IMR-90 (cell line): ENCODE measurements at places on chromosomes 5 and 9. TPM values are rescaled to one million over a fixed set of nuclear protein-coding genes. Genes with fewer than 3 reads are reported as not detected.

DNA sequence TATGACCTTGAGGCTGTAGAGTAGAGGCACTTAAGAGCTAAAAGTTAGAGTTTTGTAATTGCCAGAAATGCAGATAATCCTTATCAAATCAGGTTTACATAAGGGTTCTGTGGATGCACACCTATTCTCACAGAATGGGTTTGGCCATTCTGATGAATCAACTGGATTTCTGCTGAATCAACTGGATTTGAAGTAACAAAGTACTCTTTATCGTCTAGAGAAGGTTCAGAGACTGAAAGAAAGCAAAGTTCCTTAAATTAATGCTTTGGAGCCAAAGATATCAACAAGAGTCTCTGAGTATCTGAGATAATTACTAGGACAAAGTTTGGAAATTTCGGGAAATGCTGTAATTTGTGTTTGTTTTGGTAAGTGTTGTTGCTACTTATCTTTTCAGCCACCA lies 669.6 kb upstream of the ZNF608 start:
- H3K4me3 ChIP-seq, result no peak overlapping the region
- no peaks in the 10 kb centered on the region for H3K27me3 ChIP-seq
- H3K27ac ChIP-seq, result no peak overlapping the region
- peaks cover 11% of the 10 kb centered on the region for H3K4me1 ChIP-seq
- H3K36me3 ChIP-seq, result no peaks in the 10 kb centered on the region
- no peak for DNase-seq

Gene NEUROG1
- total RNA-seq, result not detected in 2 replicates

DNA sequence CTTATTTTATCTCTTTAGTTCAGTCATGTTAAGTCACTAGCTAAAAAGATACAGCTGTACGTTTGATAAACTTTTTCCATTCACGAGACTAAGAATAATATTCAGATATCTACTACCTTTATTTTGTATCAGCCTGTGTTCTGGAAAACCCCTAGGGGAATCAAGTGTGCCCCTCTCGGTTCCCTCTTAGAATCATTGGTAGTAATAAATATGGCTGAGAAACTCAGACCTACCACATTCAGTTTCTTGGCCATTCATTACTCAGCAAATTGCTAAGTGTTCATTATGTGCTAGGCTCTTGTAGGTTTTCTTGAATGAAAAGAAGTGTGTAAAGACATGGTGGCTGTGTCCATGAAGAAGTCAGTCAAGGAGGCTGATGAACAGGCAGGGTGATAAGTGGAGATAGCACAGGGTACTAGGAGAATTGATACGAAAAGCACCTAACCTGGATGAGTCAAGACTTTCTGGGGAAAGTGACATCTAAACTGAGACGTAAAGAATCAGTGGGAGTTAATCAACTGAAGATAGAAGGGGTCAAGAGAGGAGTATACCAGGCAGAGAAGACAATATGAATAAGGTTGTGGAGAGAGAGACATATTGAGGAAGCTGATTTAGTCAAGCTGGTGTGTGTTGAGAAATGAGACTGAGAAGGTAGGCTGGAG lies 86.2 kb downstream of the CSNK1G3 start:
- H3K27ac ChIP-seq, result no peak overlapping the region

- DNase-seq, result no peak
- H3K27ac ChIP-seq, result no peak overlapping the region
- H3K4me3 ChIP-seq, result no peak overlapping the region
- no peaks in the 10 kb centered on the region for H3K36me3 ChIP-seq
- H3K27me3 ChIP-seq, result peaks cover 2% of the 10 kb centered on the region; the same call in 1 of the 2 replicates
Observed at GRCh38 chr5:90874066-90874465, 315.5 kb downstream of the ADGRV1 start.

Gene CD72
- total RNA-seq, result 0.36 TPM in 1 of 2 replicates, not detected in the other

GRCh38 chr9:126480813-126481212 lies 132.9 kb upstream of the LMX1B start:
- no peak overlapping the region for H3K27ac ChIP-seq
- no peak overlapping the region for H3K4me3 ChIP-seq
- H3K36me3 ChIP-seq, result no peaks in the 10 kb centered on the region

Gene AP3S1
- 21.9 and 93.9 TPM in 2 replicates for total RNA-seq
